ENCODE measurements at places on chromosomes 6 and 20.

DNA sequence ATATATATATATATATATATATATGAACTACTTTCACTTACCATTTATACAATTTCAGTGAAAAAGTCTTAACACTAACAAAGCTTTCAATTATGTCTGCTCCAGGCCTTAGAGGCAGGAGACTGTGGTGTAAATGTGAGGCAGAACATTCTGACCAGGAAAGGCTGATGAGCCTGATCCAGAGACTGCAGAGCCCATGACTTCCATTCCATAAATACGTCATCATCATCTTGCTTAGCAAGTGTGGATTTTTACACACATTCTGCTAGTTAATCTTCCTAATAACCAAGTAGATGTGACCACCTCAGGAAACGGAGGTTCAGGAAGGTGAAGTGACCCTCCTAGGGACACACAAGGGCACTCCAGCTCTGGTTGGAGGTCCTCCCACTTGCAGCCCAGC is 14.9 kb downstream of the TRERF1 start:
- no peak for DNase-seq

DNA sequence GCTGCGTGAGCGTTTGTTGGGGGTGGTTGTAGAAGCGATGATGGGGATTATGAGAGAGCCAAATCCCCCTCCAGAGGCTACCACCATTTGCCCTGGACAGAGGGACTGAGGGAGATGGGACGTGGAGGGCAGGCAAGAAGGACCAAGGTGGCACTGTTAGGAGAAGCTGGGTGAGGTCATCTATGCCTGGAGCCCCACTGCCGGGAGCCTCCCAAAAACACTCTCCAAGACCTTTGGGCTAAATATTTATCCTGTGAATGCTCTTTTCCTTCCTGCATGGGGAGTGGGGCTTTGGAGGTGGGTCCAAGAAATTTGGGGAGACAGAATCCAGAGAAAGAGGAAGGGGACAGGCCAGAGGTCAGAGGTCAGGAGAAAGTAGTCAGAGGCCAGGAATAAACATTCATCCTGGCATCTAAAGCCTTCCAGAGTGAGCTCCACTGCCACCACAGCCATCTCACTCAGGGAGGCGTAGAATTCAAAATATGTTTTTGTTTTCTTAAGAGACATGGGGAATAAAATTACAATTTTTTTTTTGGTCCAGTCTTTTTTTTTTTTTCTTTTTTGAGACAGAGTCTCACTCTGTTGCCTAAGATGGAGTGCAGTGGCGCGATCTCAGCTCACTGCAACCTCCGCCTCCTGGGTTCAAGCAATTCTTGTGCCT is 17.8 kb upstream of the PTGIS start:
- DNase-seq: no peak

GRCh38 chr6:126603410-126603809 is 263.5 kb downstream of the CENPW start:
- no peak for DNase-seq

DNA sequence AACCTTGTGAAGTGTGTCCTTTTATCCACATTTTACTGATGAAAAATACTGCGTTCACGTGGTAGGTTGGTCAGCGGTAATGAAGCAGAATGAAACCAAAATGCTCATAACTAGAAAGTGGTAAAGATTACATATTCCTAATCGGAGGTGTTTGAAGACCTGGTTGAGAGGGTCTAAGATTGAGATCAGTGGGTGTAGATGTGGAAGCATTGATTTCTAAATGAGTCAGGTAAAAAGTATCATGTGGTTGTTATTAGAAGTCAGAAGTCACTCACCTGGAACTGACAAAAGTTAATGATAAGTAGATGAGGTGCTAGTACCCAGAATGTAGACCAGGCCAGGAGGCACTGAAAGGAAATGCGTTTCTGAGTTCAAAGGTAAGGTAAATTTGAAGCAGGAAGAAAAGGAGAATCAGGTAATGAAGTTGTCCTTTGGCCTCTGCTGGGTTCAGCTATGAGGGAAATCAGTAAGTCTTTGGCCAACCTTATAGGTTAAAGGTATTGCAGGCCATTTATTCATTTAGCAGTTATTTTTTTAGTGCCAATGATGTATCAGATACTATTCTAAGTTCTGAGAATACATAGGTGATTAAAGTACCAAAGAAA is 31.2 kb downstream of the FAM83B start:
- no peak for DNase-seq

- no peak for DNase-seq
Measured at GRCh38 chr6:10838794-10839333, 525 bp upstream of the MAK start.

- no peak for DNase-seq
Measured at GRCh38 chr20:36826554-36827244, 49.2 kb upstream of the TLDC2 start.

All from T follicular helper cell (primary cell).